GM23338 (cell line): ENCODE measurements at places on chromosomes 11 and 22.
A peak's percentile ranks its signal among the peaks of the same experiment; 100 is the strongest.

- no peak for DNase-seq
Measured at GRCh38 chr11:17774232-17775034, 39.9 kb downstream of the KCNC1 start.

- DNase-seq = no peak
Measured at GRCh38 chr11:92595052-92595451, 370.4 kb downstream of the FAT3 start.

DNA sequence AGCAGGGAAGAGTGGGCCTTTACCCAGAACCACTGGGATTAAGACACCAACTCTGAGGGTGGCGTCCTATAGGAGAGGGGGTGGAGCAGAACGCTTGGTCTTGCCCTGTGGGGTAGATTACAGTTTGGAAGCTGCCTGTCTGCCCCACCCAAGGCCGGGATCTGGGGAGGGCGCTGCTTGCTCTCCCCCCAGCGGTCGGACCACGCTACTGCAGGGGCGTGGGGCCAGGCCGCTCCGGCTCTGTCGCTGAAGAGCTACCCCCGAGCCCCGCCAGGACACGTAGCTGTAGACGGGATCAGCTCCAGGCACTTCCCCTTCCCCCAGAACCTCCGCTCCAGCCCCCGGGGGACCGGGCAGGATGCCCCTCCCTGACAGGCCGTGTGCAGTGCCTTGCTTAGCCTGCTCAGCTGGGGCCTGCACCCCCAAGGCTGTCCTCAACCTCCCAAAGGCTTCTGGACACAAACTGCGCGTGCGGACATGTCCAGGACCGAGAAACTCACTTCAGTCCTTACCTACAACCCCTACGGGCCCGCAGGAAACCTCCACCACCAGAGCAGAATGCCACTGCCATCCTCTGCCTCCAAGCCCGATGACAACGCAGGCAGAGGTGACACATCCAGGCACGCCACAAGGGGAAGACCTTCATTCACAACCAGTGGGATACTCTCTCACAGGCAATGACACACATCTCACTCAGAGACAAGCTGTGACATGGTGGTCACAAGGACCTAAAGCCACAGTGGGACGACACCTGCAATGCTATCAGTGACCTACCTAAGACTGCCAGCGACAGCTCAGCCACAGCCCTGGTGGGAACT is 3.6 kb downstream of the AHNAK start:
- DNase-seq = peak; percentile 86

- peak; percentile 74 for DNase-seq
Measured at GRCh38 chr11:79400717-79401330, 40.0 kb downstream of the TENM4 start.

GRCh38 chr22:47047321-47048122 is 285.1 kb downstream of the TBC1D22A start:
- DNase-seq = no peak

GRCh38 chr11:115778928-115779650 is 274.9 kb upstream of the CADM1 start:
- DNase-seq = no peak

DNA sequence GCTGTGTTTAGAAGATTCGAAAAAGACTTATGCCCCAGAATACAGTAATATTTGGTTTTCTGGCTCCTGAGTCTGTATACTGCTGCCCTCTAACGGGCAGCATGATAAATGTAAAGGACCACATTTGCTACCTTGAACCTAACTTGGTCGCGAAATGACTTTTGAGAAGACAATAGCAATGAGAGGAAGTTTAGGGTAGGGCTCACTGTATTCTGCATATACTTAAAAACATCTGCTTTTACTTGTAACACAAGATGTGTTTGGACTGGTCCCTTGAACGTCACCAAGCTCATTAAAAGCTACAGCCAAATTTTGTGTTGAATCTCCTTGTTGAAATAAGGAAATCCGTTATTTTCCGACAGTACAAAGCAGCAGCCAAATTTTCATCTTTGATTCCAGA is 309.1 kb downstream of the SWAP70 start:
- DNase-seq = peak; percentile 65
